Fibroblast of skin of left biceps (primary cell): ENCODE measurements at places on chromosomes 3 and 15.
A peak's percentile ranks its signal among the peaks of the same experiment; 100 is the strongest.

GRCh38 chr3:108396336-108396735 is 100.0 kb downstream of the HHLA2 start:
- DNase-seq, result no peak

GRCh38 chr3:89052386-89052785 is 55.0 kb upstream of the EPHA3 start:
- no peak for DNase-seq

- no peak for DNase-seq
Observed at GRCh38 chr15:29098652-29099051, 171.0 kb downstream of the NSMCE3 start.

- no peak for DNase-seq
Observed at GRCh38 chr15:90211440-90212143, 10.5 kb downstream of the SEMA4B start.

GRCh38 chr3:29385046-29385830 is 104.4 kb downstream of the RBMS3 start:
- peak; percentile 29 for DNase-seq

DNA sequence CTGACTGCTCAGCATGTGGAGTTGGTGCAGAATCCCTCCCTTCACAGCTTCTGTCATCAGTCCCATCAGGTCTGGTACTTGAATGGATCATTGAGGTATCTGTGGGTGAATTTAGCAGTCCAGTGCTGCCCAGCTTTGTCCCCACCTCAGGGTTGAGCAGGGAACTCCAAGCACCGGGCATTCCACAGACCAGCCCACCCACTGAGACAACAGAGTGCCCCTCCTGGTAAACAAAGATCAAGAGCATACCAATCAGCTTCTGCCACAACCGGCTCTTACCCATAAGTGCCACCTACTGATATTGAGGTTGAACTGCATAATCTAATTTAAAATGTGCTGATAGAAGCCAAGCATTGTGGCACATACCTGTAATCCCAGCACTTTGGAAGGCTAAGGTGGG is 57.1 kb upstream of the FXR1 start:
- no peak for DNase-seq

GRCh38 chr3:29940759-29941323 is 660.0 kb downstream of the RBMS3 start:
- DNase-seq, result no peak

- no peak for DNase-seq
Observed at GRCh38 chr15:32020156-32020555, 10.2 kb upstream of the CHRNA7 start.

DNA sequence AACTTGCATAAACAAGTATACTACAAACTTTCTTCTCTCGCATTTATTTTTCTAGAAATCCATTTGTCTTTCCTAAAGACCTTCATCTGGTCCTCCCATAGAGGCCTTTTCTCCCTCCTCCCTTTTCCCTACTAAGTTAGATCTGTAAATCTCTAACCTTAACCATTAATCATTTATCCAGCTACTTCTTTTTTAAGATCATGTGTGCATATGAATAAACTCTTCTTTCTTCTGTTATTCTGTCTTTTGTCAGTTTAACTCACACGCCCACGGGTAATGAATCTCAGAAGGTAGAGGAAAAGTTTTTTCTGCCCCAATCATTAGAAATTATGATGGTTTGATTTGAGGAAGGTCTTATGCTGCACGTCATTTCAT is 48.7 kb upstream of the FHIT start:
- DNase-seq, result no peak

- DNase-seq, result no peak
Observed at GRCh38 chr15:56273724-56274123, 30.0 kb upstream of the RFX7 start.

DNA sequence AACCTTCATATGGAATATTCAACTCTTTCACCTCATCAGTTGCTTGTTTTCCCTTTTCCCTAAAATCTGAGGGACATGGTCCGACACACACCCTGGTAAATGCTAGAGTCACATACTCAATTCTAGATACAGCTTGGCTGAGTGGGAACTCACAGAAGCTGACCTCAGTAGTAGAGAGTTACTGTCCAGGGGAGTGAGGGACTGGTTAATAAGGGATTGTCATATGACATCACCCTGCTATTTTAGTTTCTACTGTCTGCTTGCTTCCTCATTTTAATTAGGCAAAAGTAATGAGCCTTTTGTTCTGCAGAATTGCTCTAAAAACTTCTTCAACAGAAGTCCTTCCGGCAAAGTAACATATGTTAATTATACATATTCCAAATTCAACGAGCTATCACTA is 244.5 kb downstream of the ZIC4 start:
- DNase-seq, result no peak

DNA sequence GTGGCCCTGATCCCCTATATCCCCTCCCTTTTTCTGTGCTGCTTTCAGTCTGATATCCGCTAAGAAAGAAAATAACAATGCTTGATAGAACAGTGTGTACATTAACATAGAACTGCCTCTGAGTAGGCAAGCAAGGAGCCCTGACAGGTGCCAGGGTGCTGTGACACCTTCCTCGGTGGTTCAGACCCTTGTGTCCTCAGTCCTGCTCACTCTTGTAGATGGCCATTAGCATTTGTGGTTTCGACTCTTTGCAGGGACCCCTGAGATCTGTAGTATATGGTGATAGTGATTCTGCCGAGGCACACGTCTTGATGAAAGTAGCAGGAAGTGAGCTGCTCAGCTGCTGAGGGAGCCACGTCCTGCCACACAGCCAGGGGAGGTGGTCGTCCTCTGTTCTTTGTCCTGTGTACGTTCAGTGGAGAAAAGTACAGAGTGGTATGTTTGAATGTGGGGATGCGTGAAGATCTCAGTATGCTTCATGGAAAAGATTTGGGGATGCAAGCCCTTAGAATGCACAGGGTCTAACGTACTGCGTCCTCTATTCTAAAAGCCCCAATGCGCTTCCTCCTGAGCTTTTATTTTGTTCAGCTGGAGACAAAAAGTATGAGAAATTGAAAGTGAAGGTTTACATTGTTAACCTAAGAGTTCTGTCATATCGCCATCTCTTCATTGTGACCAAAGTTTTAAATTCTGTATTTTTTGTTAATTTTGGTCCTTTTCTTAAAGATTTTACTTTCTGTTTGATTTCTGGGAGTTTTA is 35.4 kb downstream of the PXYLP1 start:
- DNase-seq, result no peak

- no peak for DNase-seq
Observed at GRCh38 chr3:113717818-113718217, 21.4 kb upstream of the USF3 start.

DNA sequence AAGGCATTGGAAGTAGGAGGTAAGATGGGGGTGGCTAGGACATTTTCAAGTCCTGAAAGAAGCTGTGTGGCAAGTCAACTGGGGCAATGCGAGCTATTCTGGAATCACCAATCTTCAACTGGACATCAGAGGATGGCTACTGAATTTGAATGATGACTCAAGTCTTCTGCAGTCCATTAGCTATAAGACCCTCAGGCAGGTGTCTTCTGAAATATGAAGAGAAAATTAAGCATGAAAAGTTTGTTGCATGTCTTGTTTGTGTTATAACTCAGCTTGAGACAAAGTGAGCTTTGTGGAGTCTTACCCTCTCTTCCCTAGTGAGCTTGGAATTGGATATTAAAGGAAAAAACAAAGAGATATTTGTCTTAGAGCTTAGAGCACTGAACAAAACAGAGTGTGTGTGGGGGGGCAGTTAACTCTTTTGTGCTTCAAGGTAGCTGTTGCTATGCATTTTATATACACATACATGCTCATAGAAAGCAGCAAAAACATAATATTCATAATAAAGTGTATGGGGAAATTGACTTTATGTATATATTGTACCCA is 979.1 kb downstream of the MCTP2 start:
- no peak for DNase-seq

DNA sequence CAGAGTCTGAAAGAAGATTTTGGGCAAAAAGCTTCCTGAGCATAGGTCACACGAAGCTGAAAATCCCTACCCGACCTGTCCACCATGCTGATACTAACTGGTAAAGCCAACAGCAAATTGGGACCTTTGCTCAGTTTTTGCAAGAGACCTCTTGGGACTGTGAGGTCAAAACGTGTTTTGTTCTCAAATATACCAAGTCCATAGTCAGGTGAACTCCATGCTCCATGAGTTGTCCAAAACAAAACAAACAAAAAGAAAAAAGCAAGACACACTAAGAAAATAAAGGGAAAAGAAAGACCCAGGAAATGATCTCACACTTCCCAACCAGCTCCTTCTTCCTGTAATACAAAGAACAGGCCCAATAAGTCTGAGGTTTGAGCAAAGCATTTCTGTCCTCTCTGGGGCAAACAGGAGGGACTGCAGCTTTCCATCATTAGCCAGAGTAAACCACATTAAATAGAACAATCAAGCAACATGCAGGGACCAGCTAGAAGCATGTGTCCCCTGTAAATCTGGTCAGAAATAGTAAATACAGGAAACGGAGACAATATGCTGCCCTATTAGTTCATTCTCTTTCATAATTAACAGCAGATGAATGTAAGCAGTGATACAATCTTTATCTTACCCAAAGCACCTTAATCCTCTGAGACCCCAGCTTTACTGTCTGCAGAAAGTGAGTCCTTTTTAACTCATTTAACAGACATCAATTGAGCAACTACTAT is 125.0 kb upstream of the LIPC start:
- no peak for DNase-seq

DNA sequence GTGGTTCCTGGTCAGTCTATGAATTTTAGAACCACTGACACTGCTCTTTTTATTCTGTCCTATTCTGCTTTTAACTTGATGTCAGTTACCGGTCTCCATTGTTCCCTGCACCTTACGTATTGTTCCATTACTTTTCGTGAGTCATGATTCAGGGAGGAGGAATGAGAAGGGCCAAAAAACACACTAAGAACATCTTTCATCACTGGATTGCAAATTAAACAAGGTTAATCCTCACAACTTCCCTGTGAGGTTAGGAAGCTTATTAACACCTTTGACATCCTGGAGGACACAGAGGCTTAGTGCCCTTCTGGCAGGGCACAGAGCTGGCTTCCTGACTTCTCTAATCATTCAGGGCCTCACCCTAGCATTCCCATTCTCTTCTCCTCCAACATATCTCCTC is 227.6 kb upstream of the SATB1 start:
- no peak for DNase-seq

- no peak for DNase-seq
Observed at GRCh38 chr3:69567023-69567709, 172.1 kb upstream of the MITF start.

- no peak for DNase-seq
Observed at GRCh38 chr15:24880663-24881062, 74.1 kb upstream of the SNRPN start.

- no peak for DNase-seq
Observed at GRCh38 chr15:34324933-34325332, 12.6 kb downstream of the SLC12A6 start.

DNA sequence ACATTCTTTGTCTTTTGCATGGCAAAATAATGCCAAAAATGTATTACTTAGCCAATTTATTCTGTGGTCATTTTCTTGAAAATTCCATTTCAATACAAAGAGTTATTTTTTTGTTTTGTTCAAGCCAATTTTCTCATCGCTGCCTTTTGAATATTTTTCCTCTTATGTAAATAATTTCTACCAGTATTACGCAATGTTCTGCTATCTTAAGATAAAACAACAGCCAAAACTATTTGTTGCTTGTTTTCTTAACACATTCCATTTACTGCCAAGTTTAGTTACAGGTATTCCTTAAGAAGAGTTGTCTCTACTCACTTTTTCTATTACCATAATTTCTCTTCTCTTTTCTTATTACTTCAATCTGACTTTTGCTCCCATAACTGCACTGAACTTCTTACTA is 163.1 kb downstream of the ROBO1 start:
- DNase-seq, result no peak
